ENCODE measurements at places on chromosomes 1 and 21.

- DNase-seq: no peak
Observed at GRCh38 chr1:209552406-209553264, 30.9 kb upstream of the CAMK1G start.

GRCh38 chr1:36055706-36056105 is 28.2 kb upstream of the TEKT2 start:
- DNase-seq: no peak

- DNase-seq: no peak
Observed at GRCh38 chr1:63264161-63264560, 58.2 kb upstream of the FOXD3 start.

GRCh38 chr1:43953361-43953760 is 6.6 kb downstream of the IPO13 start:
- no peak for DNase-seq

DNA sequence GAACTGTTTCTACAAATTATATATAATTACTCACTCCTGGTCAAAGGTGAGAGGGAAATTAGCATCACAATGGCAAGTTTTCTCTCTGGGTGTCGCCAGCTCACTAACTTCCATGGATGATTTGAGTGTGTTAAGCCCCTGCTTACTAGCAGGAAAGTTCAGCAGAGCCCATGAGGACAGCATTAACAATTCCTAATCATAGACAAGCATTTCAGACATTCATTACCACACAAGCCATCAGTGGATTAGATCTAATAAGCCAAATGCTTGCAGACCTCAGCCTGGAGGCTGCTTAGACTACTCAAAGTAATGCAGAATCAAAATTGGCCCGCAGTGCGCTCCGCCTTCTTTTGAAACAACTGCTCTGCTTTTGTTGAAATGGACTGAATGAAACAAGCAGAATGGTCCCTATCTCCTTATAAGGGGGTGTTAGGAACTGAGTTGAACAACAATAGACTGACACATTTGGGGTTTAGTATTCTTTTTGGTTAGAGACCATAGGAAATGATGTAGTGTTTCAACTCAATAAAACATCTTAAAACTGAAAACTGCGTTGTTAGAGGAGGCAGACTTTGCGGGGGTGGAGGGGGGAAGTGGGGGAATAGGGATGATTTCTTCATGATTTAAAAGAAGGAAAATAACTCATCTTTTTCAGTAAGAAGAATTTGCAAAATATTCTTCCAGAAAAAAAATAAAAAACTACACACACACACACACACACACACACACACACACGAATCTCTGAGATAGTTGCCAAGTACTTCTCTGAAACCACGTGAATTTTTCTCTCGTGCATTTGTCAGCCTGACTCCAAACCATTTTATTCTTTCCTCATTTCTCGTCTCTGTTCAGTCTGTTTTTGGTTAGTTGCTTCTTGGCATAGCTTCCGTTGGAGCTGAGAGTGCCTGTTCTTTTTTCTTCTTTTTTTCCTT is 54.6 kb downstream of the GORAB start:
- peak; percentile 41 for DNase-seq

GRCh38 chr1:203572134-203572625 is 54.5 kb upstream of the ATP2B4 start:
- peak; percentile 35 for DNase-seq

DNA sequence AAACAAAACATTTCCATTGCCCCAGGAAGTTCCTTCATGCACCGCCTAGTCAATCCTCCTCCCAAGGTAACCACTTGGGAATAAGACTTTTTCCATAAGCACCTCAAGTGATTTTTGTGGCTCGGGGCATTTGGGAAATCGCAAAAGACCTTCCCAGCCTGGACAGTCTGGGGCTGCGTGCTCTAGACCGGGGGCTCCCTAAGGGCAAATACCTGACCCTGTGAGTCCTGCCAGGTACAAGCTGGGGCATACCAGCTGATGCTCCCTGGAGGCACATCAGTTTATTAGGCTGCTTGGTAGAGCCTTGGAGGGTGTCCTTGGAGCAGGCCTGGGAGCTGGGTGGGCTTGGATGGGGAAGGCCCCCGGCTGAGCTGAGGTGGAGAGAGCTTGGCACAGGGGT is 34.4 kb downstream of the ALPL start:
- no peak for DNase-seq

DNA sequence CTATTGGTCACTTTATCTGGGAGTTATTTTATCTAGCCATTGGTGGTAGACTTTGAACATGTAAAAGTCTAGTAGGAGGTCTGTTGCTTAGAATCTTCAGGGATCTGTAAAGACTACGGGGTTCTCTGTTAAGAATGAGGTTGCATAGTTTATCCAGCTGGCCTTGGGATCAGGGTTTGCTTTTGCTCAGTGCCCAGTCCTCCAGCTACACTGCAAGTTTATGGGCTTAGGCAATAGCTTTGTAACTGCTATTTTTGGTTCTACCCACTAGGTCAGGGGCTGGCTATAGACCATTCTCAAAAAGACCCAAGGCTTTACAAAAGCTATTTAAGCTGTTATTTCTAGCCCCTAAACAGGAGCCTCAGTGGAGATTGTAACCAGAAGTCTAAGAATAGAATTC is 9.8 kb downstream of the SH3GLB1 start:
- DNase-seq: no peak

- DNase-seq: no peak
Observed at GRCh38 chr1:239619190-239619589, 232.8 kb downstream of the CHRM3 start.

- peak; percentile 41 for DNase-seq
Observed at GRCh38 chr1:224377676-224378006, 21.0 kb downstream of the CNIH4 start.

DNA sequence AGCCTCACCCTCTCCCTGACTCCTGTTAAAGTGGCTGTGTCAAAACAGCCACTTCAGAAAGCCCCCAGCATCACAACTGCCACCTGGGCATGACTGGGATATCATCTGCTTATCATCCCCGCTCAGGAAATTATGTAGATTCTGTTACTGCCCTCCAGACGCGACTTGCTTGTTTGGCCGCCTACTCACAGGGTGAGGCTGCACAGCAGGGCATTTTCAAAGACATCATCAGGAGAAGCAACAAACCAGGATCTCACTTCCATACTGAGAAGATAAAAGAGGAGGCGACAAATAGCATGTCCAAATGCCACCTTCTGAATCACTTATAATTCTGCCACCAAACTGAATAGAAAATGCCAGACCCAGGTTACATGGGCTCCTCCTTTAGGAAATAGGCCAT is 94.8 kb downstream of the MIS18A start:
- DNase-seq: no peak

GRCh38 chr1:20575541-20576336 is 13.2 kb upstream of the CDA start:
- DNase-seq: no peak

DNA sequence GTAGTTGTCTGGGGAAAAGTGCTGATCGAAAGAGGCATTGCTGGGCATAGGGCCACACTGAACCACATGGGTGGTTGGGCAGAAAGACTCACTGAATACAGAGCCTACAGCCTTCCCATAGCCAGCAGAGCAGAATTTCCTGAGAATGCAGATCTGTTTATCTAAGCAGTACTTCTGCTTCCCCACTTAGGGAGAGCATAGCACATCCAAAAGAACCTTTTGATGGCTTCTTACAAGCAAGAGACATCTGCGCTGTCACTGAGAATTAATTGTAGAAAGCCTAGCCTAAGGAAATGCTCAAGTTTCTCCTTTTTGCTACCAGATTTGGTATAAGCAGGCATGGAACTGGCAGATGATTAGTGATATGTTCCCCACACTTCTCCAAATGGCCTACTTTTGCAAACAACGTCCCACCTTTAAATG is 13.0 kb upstream of the KLHDC8A start:
- no peak for DNase-seq

GRCh38 chr1:161162806-161163205 is 3.4 kb upstream of the PPOX start:
- no peak for DNase-seq

GRCh38 chr1:12596007-12596821 is 21.8 kb downstream of the DHRS3 start:
- DNase-seq: peak; percentile 95

DNA sequence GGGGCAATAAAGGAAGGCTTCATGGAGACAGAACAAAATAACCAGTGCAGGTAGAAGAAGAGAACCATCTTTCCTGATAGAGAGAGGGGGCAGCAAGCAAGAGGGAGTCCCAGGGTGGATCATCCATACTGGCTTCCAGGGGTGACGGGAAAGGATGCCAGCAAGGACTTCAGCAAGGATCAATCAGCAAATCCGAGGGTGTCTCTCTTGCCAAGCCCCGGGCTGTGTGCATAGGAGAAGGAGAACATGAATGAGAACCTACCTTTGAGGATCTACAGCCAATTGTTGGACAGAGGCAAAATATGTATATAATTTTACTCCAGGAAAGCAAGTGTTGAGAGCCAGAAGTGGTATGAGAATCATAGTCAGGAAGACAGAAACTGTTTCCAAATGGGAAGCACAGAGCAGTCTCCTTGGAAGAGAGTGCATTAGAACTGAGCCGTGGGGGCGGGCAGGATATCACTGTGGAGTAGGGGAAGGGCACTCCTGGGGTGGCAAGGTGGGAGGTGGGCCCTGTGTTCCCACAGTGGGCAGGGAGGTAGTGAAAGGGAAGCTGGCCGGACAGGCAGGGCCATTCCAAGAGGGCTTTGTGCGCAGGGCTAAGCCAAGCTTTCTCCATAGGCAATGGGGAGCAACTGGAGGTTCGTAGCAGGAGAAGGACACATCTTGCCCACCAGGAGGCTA is 1.1 kb upstream of the S100A9 start:
- DNase-seq: no peak

- DNase-seq: no peak
Observed at GRCh38 chr21:41677671-41678015, 89.2 kb downstream of the RIPK4 start.

GRCh38 chr1:63023637-63024036 is 239.7 kb downstream of the ATG4C start:
- no peak for DNase-seq

- no peak for DNase-seq
Observed at GRCh38 chr1:6075748-6076147, 30.1 kb downstream of the KCNAB2 start.

DNA sequence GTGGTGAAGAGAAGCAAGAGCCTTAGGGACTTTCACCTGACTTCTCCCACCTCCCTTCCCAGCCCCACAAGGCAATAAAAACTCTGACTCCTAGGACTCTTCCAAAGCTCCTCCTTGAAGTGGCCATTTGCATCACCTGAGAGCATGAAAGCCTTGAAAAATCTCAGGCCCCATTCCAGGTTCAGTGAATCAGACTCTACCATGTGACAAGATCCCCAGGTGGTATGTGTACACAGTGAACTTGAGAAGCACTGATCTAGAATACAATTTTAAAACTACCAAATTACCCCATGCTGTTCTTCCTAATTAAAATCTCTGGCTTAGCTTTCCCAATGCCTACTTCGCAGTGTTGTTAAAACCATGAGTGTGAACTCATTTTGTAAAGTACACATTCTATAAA is 195.1 kb upstream of the SAMSN1 start:
- no peak for DNase-seq

GRCh38 chr1:78340006-78340405 is 150.8 kb upstream of the PTGFR start:
- DNase-seq: peak; percentile 62
